WERI-Rb-1 (cell line): ENCODE measurements at places on chromosomes 2 and 18.
A peak's percentile ranks its signal among the peaks of the same experiment; 100 is the strongest.

- DNase-seq = no peak
Measured at GRCh38 chr2:84052913-84053312, 406.2 kb downstream of the SUCLG1 start.

- DNase-seq = no peak
Measured at GRCh38 chr2:201796478-201796865, 9.9 kb upstream of the CDK15 start.

- DNase-seq = no peak
Measured at GRCh38 chr18:50992351-50992762, 24.5 kb downstream of the ELAC1 start.

- DNase-seq = no peak
Measured at GRCh38 chr2:96887493-96888012, 17.7 kb upstream of the SEMA4C start.

GRCh38 chr2:16167870-16168426 lies 227.6 kb downstream of the MYCN start:
- no peak for DNase-seq

- no peak for DNase-seq
Measured at GRCh38 chr2:68916226-68916625, 36.5 kb downstream of the GKN2 start.

DNA sequence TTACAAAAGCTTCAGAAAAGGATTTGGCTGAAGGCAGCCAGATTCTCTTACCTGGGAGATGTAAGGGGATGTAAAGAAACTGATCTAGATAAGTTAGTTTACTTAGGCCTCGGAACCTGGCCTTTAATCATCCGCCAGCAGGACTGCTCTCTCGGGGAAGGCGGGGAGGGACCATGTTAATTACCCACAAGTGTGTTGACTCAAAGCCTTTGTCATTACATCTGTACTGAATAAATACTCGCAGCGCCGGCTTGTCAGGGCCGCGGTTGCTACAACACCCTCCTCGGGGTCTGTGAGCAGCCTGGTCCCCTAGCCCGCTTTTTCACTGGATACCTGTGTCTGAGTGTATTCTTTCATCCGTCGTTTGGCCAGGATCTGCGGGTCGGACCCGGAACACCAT lies 6.7 kb downstream of the CHMP3 start:
- DNase-seq = no peak

- DNase-seq = no peak
Measured at GRCh38 chr2:46563186-46563585, 83.8 kb downstream of the TMEM247 start.

- DNase-seq = no peak
Measured at GRCh38 chr2:34719206-34719605, 1120.1 kb upstream of the FAM98A start.

- no peak for DNase-seq
Measured at GRCh38 chr2:152038441-152038958, 60.3 kb downstream of the CACNB4 start.

- no peak for DNase-seq
Measured at GRCh38 chr2:236973343-236973980, 112.2 kb upstream of the COPS8 start.

- DNase-seq = no peak
Measured at GRCh38 chr2:8574196-8575037, 107.4 kb upstream of the ID2 start.

- no peak for DNase-seq
Measured at GRCh38 chr2:164877169-164877568, 35.5 kb upstream of the COBLL1 start.

DNA sequence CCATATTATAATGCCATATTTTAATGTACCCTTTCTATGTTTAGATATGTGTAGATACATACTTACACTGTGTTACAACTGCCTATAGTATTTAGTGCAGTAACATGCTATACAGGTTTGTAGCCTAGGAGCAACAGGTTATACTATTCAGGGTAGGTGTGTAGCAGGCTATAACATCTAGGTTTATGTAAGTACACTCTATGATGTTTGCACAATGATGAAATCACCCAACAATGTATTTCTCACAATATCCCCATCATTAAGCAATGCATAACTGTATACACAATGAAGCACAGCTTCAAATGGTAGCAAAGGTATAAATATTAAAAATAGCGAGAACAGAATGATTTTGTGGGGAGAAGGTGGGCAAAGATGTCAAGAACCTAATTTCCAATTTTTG lies 117.8 kb downstream of the DYM start:
- no peak for DNase-seq

GRCh38 chr2:68292108-68292710 lies 27.5 kb downstream of the CNRIP1 start:
- peak; percentile 27 for DNase-seq

DNA sequence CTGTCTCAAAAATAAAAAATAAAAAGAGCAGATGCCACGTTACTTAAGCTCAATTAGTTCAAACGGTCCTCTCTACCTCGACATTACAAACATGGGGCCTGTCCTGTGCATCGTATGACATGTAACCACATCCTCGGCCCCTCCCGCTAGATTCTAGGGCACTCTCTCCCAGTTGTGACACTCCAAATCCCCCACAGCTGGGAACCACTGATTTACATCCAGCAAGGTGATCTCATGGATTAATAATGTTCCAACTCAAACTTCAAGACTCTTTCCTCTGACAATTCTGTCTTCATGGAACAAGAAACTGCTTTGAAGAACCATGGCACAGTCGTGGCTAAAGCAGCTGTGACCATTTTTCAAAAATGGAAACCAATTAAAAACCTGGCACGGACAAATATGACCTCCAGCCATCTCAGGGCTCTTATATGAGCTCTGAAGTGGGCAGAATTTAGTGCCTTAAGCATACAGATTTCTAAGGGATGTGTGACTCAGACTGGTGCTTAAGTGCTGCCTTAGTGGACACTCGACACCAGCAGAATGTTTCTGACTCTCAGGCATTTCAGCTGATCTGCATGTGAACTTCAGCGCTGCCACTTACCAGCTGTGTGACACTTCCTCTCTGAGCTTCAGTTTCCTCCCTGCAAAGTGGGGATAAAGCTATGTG lies 31.7 kb upstream of the ASAP2 start:
- DNase-seq = no peak

GRCh38 chr2:64750817-64751285 lies 97.1 kb upstream of the SERTAD2 start:
- peak; percentile 100 for DNase-seq

GRCh38 chr2:38661306-38661705 lies 4.6 kb upstream of the GALM start:
- no peak for DNase-seq

DNA sequence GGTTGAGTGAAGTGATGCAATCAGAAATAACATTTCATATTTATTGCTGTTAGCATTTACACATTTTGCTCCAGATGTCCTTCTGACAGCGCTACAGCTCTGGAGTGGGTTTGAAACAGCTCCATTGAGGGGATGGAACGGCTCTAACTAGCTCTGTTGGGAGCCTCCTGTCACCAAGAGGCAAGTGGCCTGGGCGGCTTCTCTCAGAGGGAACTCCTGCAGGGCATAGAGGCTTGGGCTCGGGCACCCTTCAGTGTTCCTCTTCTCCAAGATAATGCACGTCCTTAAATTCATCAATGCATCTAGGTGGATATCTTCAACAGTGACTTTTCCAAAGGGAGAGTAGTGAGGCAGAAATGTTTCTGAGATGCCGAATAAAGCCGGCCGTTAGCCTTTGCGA lies 122.5 kb downstream of the CNTNAP5 start:
- no peak for DNase-seq

DNA sequence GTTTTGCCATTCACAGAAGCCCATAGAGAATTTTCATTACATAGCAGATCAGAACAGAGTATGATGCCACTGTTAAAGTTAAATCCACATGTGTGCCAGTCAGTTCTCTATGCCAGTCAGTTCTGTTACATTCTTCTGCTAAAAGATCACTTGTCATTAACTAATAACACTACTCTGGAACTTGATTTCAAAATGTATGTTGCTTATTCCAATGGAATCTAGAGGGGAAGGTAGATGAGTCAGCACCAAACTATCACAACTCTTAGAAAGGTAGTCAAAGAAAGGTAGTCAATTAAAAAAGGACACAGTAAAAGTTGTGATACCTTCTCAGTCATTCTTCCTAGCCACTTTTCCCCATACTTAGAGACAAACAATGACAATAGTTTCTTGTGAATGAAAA lies 1214.4 kb downstream of the LRP1B start:
- no peak for DNase-seq

DNA sequence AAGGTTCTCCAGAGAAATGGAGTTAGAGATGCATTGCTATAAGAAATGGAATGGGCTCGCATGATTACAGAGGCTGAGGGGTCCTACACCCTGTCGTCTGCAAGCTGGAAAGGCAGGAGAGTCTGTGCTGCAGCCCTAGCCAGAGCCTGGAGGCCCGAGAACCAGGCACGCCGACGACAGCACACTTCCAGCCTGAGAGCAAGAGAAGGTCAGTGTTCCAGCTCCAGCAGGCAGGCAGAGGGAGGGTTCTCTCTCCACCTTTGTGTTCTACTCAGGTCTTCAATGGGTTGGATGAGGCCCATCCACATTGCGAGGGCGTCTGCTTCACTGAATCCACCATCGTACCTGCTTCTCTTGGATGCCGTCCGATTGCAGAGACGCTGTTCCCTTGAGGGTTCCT lies 177.6 kb upstream of the HDAC4 start:
- no peak for DNase-seq

DNA sequence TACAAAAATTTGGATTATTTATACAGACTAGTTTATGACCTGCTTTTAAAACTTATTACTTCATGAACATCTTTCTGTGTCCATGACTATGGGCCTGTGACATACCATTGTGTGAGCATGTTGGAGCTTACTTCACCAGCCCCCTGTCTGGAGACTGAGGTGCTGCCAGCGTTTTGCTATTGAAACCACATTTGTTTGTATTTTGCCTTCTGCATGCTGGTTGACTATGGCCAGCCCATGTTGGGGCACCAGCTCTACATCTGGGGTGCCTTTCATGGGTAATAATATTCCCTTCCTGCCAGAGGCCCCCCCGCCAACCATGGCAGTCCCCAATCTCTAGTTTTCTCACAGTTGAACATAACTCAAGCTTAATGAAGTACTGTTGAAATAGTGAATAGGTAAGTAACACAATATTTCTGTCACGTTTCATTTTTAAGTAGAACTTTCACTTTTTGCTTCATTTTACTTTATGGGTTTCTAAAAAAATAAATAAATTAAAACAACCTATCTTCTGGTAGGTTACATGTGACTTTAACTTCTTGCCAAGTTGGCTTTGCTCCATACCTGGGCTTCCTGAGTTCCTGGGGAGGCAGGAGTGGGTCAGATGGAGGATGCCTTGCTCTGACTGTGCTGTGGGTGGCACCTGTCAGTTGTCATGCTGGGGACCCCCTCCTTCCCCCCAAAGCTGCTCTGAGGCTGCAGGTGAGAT lies 63.9 kb downstream of the DGKD start:
- no peak for DNase-seq

GRCh38 chr18:76604935-76605240 lies 109.8 kb upstream of the ZNF516 start:
- DNase-seq = no peak

DNA sequence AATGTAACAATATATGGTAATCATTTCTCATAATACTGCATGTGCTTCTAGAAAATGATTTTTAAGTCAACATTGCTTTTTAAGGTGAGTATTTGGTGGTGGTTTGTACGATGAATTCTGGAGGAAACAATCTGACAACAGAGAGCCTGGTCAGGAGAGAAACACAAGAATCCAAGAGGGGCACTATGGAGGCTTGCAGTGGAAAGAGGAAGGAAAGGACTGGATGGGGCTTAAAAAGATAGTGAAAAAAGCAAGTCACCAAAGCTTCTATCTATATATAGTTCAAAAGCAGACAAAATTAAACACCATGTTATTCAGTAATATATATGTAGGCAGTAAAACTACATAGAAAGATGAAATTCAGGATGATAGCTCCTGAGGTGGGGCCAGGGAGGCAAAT lies 109.4 kb upstream of the SERTAD2 start:
- DNase-seq = no peak

DNA sequence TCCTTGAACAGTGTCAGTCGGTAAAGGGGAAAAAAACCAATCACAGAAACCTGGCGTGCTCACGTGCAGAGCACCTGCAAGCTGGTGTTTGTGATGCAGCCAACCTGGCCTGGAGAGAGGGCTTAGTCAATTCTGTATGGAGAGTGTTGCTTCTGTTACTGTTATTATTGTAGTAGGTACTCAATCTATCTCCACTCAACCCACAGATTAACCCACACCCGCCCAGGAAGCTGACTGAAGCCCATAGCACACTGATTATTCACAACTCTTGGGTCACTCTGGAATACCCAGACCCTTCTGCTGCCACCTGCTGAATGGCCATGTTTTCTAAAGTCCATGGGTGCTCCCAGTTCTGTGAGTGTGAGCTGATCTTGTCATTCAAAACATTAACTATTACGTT lies 53.9 kb downstream of the TNFRSF11A start:
- DNase-seq = no peak

DNA sequence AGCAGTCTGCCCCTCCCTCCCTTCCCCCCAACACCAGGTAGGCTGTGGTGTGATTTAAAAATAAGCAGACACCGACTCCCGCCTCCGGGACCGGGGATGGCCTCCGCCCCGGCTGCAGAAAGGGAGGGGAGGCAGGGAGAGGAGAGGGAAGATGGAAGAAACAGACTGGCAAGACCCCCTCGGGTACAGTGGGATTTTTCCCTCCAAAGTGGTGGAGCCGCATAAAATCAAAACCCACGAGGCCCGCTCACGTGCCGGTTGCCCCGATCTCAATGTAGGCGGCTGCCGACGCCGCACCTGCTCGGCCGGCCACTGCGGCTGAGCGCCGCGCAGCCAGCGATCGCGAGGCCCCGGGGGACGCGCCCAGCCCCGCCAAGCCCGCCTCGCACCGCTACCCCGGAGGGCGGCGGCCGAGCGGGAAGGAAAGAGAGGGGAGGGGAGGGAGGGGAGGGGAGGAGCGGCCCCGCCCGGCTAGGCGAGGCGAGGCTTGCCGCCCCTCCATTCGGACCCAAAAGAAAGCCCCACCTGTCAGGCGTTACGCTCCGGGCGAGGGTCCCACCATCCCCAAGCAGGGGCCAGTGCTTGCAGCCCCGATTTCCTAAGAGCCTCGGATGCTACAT lies 811 bp downstream of the ADD2 start:
- peak; percentile 74 for DNase-seq

- DNase-seq = no peak
Measured at GRCh38 chr2:158381205-158381604, 75.3 kb downstream of the CCDC148 start.

GRCh38 chr2:174753038-174753633 lies 11.1 kb downstream of the CHRNA1 start:
- DNase-seq = no peak

DNA sequence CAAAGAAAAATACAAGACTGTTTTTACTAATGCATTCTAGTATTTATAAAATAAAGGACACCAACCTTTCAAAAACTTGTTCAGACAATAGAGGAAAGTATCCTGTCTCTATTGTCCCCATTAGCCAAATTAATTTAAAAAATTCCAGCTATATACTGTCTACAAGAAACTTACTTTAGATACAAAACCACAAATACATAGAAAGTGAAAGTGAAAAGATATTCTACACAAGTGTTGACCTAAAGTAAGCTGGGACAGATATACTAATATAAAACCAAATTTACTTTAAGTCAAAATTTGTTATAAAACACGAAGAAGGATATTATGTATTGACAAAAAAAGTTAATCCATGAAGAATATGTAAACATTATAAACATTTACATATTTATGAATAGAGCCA lies 893.3 kb upstream of the TMEFF2 start:
- DNase-seq = no peak

GRCh38 chr2:29042561-29043075 lies 31.7 kb downstream of the PCARE start:
- DNase-seq = peak; percentile 96

GRCh38 chr2:84477886-84478285 lies 18.8 kb upstream of the SUCLG1 start:
- DNase-seq = peak; percentile 69
